ENCODE measurements at places on chromosomes 2 and 18.

DNA sequence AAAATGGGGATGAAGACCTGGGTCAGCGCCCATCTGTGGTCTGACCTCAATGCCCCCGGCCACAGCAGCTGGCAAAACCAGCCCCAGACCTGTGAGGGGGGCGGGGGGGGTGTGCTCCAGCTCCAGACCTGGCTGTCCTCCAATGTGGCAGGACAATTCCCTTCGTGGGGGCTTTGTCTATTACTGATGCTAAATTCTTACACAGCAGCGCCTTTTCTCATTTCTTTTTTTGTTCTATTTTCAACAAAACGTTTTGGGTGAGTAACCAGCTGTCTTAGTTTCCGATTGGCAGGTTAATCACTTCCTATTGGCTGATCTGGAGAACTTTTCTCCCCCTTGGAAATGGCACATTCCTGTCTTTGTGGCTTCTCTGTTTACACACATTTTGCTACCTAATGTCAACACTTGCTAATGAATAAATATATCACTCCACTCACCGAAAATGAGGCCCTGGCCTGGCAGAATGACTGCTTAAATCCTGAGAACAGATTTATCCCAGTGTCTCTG is 4.4 kb downstream of the SMAD7 start:
- no peak for DNase-seq

- DNase-seq = no peak
Measured at GRCh38 chr2:122491011-122491410, 735.6 kb downstream of the TSN start.

DNA sequence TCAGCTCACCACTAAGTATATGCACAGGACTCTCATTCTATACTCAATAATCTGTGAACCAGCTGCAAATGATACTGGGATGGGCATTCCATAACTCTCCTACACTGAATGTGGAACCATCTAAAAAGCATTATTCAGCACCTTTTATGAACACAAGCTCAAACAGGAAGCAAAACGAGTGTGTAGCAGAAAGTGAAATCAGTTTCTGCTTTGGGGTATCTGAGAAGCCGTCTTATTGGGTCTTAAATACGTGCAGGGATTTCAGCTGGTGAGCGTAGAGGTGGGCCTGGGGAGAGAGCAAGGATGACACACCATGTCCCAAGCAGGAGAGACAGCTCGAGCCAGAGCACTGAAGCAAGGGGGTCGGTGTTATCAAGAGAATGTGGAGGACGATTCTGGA is 120.0 kb upstream of the TTN start:
- no peak for DNase-seq

DNA sequence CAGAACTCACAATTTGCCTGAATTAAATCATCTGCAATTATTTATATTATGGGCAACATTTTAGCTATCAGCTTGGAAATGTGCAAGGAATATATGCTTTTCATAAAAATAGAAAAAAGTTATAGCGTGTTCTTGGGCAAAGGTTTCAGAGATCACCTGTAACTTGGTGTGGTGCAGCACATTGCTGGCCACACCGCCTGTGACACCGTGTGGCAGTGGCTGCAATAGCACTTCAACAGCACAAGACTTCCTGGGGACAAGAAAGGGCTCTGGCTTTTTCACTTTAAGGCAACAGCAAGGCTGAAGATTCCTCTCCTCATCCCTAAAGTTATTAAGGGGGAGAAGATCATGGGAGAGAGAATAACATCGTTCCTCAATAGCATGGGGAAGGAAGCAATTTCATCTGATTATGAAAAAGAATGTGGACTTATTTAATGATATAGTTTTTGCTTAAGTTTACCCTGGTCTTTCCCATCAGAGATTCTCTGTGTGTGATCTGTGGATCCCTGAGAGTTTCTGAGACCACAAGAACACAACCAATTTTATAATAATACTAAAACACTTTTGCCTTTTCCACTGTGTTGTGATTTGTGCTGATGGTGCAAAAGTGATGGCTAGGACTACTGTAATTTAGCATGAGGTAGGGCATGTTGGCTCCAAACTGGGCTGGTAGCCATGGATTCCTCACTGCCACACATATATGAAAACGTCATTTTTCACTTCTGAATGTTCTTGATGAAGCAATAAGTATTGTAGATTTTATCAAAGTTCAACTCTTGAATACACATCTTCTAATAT is 15.0 kb upstream of the SERPINB3 start:
- no peak for DNase-seq

- no peak for DNase-seq
Measured at GRCh38 chr2:7604456-7604855, 687.2 kb downstream of the RNF144A start.

GRCh38 chr2:173884025-173884802 is 81.0 kb downstream of the SP3 start:
- DNase-seq = no peak

DNA sequence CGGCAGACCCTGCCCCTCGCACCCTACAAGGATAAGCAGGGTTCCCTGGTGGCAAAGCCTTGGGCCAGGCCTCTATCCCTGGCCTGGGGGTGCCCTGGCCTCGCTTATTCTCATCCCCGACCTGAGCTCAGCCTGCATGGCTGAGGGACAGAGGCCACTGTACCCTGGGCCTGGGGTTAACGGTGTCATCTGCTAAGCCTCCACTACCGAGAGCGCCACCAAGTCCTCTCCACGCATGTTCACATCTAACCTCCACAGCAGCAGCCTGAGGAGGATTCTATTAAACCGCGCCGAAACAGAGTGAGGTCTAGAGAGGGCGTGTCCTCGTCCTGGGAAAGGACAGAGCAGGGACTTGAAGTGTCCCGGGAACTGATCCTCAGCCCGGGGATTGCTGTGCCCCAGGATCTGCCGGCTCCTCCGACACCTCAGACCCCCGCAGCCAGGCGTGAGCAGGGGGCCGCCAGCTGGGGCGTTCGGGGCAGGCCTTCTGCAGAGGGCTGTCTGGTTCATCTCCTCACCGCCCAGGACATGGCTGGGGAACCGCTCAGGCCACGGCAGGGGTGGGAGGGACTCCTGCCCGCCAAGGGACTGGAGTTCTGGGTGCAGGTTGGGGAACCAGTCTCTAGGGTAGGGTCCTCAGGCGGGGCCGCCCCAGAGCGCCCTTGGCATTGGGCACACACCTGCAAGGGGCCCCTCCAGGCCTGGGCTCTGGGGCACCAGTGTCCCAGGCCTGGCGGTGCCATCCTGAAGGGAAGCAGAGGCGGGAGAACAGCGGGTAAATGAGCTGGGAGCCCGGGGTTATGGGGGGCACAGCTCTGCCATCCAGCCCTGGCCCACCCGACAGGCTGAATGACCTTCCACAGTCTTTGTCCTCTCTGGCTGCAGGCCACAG is 68.0 kb upstream of the SMAD7 start:
- DNase-seq = no peak

DNA sequence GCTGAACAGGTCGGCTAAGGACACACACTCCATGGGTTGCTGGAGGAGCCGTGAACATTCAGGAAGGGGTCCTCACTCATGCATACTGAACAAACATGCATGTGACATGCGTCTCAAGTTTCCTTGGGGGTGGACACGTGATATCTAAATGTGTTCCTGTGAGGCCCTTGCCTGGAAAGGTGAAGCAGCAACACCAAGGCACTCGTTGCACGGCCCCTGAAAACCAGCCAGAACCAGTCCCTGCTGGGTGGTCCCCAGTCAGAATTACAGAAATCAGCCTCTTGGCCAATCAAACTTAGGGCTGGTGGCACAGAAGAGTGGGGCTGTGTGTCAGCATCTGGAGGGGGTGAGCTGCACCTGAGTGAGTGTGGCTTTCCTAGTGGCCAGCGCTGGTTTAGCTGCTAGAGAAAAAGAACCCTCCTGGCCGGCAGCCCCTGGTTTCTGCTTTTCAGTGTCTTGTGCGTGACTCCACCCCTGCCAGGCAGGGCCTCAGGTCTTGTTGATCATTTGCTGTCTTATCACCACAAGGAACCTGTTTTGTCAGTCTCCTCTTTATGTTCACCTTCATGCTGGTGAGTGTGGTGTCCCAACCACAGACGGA is 3.2 kb upstream of the AQP12B start:
- no peak for DNase-seq

DNA sequence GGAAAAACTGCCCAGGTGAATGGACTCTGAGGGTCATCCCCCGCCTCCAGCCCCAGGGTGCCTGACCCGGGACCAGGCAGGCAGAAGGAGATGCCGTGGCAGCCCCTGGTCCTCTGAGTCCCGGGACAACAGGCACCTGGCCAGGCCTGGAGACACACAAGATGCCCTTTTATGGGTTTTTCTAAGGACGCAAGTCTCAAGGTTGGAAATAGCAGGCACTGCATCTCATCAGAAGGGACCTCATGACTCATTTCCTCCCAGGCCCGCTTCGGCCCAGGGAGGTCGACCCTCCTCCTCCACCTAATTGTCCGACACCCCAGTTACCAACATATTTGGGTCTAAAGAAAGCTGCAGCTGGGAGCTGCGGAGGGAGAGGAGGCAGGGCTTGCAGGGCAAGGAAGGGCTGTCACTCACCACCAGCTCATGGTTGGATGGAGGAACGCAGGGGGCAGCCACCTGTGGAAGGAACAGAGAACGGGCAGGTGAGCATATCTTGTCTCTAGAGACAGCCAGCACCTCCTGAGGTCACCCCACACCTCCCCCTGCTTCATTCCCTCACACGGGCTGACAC is 82.9 kb downstream of the TNS1 start:
- DNase-seq = no peak

- no peak for DNase-seq
Measured at GRCh38 chr2:25979001-25979400, 3.3 kb downstream of the KIF3C start.

- no peak for DNase-seq
Measured at GRCh38 chr2:28642796-28643195, 108.8 kb upstream of the PPP1CB start.

- DNase-seq = no peak
Measured at GRCh38 chr18:71001597-71001996, 712.8 kb downstream of the SOCS6 start.

DNA sequence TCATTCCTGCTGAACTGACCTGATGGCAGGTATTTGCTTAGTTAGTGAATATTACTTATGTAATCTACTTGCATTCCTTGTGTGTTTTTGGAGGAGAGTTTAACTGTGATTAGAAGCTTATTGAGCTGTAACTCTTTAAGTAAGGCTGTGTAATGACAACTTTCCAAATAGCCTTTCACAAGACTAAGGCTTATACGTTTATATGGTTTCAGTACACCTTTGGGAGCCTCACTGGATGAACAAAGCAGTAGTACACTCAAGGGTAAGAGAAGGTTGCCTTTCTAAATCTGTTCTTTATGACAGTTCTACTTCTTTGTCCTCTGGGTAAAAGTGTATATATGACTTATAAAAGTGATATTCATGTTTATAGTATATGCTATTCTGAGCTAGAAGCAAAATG is 4.3 kb downstream of the ITPRID2 start:
- DNase-seq = no peak

DNA sequence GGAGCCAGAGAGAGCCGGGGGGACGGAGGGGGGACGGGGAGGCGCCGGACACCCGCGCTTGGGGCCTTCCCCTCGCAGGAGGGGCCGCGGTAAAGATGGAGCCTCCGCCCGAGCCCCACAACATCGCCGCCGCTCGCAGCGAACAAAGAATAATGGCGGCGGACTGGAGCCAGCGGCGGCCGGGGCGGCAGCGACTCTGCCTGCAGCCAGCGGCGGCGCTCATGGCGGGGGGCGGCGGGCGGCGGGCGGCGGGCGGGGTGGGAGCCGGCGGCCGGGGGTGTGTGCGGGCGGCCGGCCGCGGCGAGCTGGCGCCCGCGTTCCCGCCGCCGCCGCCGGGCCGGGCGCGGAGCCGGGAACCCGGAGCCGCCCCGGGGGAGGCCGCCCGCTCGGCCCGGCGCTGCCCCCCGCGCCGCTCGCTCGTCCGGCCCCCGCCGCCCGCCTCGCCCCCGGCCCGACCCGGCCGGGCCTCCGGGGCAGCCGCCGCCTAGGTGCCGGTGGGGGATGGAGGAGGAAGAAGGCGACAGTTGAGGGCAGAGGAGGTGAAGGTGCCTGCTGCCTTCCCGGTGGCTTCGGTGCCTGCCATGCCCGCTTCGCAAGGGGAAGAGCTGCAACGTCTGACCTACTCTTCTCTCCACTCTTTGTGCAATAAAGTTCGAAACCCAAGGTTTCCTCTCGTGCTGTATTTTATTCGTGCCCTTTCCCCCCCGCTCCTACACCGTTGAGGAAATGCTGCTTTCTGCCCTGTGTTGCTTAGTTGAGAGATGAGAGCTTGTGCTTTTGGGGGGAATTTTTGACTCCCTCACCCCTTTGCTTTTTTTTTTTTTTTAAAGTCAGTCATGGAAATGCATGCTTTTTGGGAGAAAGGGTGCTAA is 634 bp downstream of the CREB1 start:
- DNase-seq = no peak

DNA sequence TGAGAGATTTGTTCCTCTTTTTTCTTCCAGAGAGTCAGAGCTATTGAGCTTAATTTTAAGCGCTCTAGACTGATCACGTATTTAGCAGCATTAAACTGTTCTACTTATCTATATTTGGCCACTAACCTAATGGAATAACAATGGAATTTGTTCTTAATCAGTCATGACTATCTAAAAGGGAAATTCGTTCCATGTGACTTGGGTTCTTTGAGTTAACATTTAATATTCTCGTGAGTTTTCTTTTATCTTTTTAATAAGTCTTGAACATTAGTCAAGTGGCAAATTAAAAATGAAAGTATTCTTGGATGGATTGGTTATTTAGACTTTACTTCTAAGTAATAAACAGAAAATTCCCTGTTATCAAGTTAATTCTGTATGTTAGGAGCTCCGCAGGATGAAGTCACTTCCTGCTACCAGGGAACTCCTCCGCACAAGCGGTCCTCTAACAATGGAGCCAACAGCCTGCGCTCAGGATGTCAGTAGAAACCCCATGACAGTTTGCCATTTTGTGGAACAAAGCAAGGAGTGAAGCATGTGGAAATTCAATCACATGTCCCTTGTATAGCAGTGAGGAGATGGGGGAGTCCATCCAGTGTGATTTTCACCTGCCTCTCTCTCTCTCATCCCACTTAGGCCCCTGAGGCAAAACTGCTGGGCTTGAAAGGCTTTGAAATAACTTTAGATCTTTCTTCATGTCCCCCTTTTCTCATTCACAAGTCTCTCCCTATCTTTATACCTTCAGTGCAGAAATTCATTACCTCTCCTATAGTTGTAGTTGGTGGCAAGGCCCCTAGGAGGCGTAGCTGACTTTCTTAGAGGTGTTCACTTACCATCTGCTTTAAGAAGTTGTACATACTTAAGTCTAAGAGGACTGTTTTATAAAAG is 138.1 kb downstream of the WDR7 start:
- peak; percentile 3 for DNase-seq

- DNase-seq = no peak
Measured at GRCh38 chr2:236177967-236178889, 10.0 kb upstream of the GBX2 start.

All from activated CD4-positive, alpha-beta T cell treated with anti-CD3 and anti-CD28 coated beads for 24 hours (primary cell).